Cardiac atrium fibroblast (primary cell): ENCODE measurements at places on chromosomes 2 and 18. TPM values are rescaled to one million over a fixed set of nuclear protein-coding genes. Genes with fewer than 3 reads are reported as not detected.

Gene ST8SIA5
- not detected in 2 replicates for total RNA-seq

Gene TIMM21
- 39.5 and 50.4 TPM in 2 replicates for total RNA-seq

Gene MC5R
- total RNA-seq, result not detected in 2 replicates

Gene SKOR2
- total RNA-seq, result not detected in 2 replicates

Gene EIF2AK2
- total RNA-seq, result 18.3 and 25.8 TPM in 2 replicates

Gene MAL
- total RNA-seq, result not detected in 2 replicates

Gene RESP18
- not detected in 2 replicates for total RNA-seq

Gene ABCG8
- not detected in 2 replicates for total RNA-seq

Gene ALPP
- not detected in 2 replicates for total RNA-seq

Gene QPCT
- 1.8 and 8.4 TPM in 2 replicates for total RNA-seq

Gene LYPD1
- total RNA-seq, result 0.72 and 1.1 TPM in 2 replicates

Gene HOXD9
- total RNA-seq, result not detected in 2 replicates

Gene NGEF
- total RNA-seq, result 0.32 and 0.72 TPM in 2 replicates

Gene INPP4A
- 9.4 and 14.3 TPM in 2 replicates for total RNA-seq

Gene SP140
- not detected in 2 replicates for total RNA-seq

Gene RASGRP3
- total RNA-seq, result 1.8 and 8.3 TPM in 2 replicates

Gene SRD5A2
- not detected in 2 replicates for total RNA-seq

Gene REG3G
- not detected in 2 replicates for total RNA-seq

Gene GALNT5
- 4.2 and 5.5 TPM in 2 replicates for total RNA-seq

Gene IRS1
- 13.3 and 17.3 TPM in 2 replicates for total RNA-seq

Gene GALNT13
- total RNA-seq, result under 0.01 TPM in 2 replicates
